ENCODE measurements at places on chromosomes 1 and 21.
A peak's percentile ranks its signal among the peaks of the same experiment; 100 is the strongest.

DNA sequence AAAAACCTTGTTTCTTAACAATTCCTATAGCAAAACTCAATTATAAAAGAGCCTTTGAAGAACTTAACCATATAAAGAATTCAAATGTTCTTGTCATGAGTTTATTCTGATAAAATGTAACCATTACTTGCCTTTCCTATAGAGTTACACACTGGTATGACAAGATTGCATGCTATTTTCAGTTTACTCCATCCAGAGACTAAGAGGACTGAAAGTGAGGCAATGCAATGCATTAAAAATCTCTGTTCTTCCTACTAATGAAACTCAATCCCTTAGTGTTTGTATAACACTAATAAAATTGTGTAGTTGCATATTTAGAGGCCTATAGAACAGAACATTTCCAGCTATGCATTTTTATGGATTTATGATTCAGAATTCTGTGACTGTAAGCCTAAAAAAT is 88.1 kb downstream of the COP1 start:
- DNase-seq = peak; percentile 3

GRCh38 chr1:54080598-54081049 is 27.2 kb downstream of the TCEANC2 start:
- DNase-seq = no peak

DNA sequence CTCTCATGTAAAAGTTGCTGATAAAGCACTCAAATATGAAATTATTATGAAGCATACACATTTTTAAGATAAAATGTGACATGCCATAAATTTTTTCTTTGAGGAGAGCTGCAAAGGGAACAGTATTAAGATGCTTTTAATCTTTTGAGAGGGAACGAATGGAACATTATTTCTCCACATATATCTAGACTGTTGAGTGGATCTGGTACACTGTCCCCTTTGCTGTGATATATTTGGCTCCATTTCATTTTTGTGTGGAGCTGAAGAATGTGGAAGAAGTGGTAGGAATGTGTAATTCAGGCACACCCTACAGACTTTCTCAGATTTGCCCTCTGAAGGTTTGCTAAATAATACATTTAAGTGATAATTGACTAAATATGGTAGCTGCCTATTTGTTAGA is 31.7 kb downstream of the PGM1 start:
- peak; percentile 23 for DNase-seq

- peak; percentile 25 for DNase-seq
Observed at GRCh38 chr1:198168227-198168626, 11.4 kb downstream of the NEK7 start.

DNA sequence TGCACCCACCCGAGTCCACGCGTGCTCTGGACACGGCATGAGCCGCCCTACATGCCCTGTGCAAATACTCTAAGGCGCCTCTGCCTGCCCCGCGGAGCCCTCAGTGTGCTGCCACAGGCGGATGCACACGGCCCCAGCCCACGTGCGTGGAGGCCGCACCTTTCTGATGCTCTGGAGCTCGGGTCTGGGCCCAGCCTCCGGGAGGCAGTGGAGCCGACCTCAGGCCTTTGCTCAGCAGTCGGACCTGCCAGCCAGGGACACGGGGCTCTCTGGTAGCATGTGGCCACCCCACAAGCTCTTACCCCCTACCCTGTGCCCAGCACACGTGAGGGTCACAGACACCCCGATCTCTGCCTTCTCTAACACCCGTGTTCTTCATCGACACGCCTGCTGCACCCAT is 2.1 kb downstream of the TMEM240 start:
- DNase-seq = no peak

- no peak for DNase-seq
Observed at GRCh38 chr1:3308053-3308452, 146.4 kb upstream of the ARHGEF16 start.

- no peak for DNase-seq
Observed at GRCh38 chr21:24856326-24856725, 751.0 kb downstream of the MRPL39 start.

GRCh38 chr1:223001653-223002634 is 141.1 kb downstream of the TLR5 start:
- DNase-seq = no peak

- DNase-seq = no peak
Observed at GRCh38 chr1:212479188-212479587, 46.5 kb downstream of the NENF start.

- no peak for DNase-seq
Observed at GRCh38 chr1:75423616-75424015, 187.3 kb downstream of the SLC44A5 start.

- no peak for DNase-seq
Observed at GRCh38 chr1:201062511-201063091, 39.1 kb upstream of the KIF21B start.

- DNase-seq = peak; percentile 80
Observed at GRCh38 chr1:201559679-201560162, 20.8 kb downstream of the NAV1 start.

DNA sequence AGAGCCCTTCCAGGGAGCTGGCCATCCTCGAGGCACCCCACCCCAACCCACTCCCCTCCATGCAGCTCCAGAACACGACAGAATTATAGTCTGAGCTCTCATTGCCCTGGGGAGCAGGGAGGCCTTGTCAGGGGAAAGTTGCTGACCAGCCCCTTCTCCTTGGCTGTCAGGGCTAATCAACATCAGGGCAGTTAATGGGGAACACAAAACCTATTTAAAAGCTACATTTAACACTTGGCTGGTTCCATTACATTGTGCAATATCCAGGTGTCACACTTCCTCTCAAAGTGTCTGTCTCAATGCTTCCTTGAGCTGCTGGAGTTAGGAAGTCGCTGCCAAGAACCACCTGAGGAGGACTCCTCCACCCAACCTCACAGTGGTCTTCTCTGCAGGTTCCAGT is 111.8 kb upstream of the GRIK3 start:
- DNase-seq = no peak

DNA sequence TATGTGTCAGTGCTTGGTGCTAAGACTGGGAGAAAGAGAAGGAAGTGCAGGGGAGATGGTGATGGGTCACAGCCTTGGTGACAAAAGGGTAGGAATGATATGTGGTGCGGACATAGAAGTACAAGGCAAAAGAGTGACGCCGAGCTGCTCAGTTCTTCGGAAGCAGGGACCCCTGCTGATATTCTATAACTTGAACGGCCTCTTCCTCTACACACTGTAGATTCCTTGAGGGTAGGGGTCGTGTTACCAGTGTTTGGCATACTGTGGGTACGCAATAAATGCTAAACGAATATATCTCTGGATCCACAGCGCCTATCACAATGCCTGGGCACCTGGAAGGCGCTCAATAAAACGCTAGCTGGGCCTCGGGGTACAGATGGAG is 488 bp downstream of the DBT start:
- DNase-seq = no peak

DNA sequence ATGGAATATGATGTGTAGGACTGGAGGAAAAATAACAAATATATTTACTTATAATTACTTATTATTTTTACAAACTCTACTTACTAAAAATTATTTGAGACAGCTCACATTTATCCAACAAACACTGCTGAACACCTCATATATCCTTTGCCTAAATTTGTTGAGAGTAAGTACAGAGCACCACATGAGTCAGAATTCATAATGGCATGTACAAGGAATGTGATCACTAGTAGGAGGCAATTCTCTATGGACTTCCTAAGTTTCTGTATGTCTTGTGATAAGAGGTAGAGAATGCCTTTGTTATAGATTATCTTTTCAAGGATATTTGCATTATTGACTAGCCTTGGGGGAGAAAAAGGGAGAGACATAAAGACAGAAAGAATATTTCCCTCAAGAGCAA is 8.2 kb upstream of the ST6GALNAC3 start:
- peak; percentile 35 for DNase-seq

- DNase-seq = no peak
Observed at GRCh38 chr1:17672226-17672625, 82.9 kb upstream of the ACTL8 start.

GRCh38 chr1:156750191-156750672 is 1.2 kb downstream of the HDGF start:
- DNase-seq = no peak

Data from AG08396 (cell line).